ENCODE measurements at places on chromosomes 3 and 15.

GRCh38 chr3:106048946-106049481, 180.2 kb upstream of the CBLB start:
- DNase-seq: no peak

- no peak for DNase-seq
Observed at GRCh38 chr3:120793601-120794000, 51.1 kb downstream of the GTF2E1 start.

DNA sequence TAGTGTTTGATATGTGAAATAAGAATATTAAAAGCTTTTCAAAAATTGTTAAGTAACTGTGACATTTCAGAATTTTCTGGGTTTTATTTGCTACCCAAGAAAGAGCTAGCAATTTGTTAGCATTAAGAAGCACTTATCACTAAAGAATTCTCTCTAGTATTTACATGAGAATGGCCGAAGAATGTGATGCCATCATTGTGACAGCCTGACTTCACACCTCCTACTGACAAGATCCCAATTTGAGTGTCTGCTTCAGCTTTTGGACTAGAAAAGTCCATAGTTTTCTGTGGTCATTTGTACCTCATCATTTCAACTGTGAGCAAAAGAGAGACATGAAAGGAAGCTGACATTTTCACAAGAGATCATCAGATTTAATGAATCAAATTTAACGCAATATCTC, 548.1 kb upstream of the AGTR1 start:
- no peak for DNase-seq

- no peak for DNase-seq
Observed at GRCh38 chr3:177262396-177262795, 65.1 kb upstream of the TBL1XR1 start.

DNA sequence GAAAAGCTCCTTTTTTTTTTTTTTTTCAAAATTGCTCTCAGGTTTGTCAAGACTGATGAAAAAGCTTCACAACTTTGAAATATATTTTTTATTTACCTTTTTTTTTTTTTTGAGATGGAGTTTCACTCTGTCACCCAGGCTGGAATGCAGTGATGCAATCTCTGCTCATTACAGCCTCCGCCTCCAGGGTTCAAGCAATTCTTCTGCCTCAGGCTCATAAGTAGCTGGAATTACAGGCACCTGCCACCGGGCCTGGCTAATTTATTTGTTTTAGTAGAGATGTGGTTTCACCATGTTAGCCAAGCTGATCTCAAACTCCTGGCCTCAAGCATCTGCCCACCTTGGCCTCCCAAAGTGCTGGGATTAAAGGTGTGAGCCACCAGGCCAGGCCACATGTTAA, 1515.0 kb downstream of the OTOL1 start:
- DNase-seq: no peak

DNA sequence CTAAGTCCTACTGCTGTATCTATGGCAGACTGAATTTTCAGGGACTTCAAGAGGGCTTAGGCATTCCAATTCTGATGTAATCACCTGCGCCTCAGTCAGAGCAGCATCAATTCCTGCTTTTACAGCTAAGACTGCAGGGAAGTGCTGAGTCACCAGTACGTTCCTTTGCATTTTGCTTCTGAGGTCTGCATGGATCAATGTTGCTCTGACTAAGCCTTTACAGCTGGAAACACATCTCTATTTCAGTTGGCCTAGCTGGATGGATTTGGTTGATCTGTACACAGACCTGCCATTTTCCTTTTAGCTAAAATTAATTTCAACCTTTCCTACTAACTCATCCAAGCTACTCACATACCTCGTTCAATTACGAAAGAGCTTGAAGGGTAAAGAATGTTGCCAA, 51.3 kb downstream of the ETV5 start:
- no peak for DNase-seq

- no peak for DNase-seq
Observed at GRCh38 chr3:13656584-13657301, 107.8 kb downstream of the FBLN2 start.

- peak; percentile 4 for DNase-seq
Observed at GRCh38 chr3:160697637-160698380, 20.8 kb downstream of the ARL14 start.

All from SK-MEL-5 (cell line).